Sigmoid colon (tissue), 7 donors: ENCODE measurements at places on chromosomes 12 and 14. TPM values are rescaled to one million over a fixed set of nuclear protein-coding genes. Genes with fewer than 3 reads are reported as not detected.
A peak's percentile ranks its signal among the peaks of the same experiment; 100 is the strongest.

The RNF212B gene
- not detected for total RNA-seq

GRCh38 chr12:110015132-110015531 is 15.9 kb downstream of the ANKRD13A start:
- peaks cover 36% of the 10 kb centered on the region for H3K36me3 ChIP-seq
- H3K27me3 ChIP-seq, result no peaks in the 10 kb centered on the region
- DNase-seq, result no peak
- no peak overlapping the region for H3K27ac ChIP-seq
- H3K4me3 ChIP-seq, result no peak overlapping the region
- H3K4me1 ChIP-seq, result peaks cover 9% of the 10 kb centered on the region

DNA sequence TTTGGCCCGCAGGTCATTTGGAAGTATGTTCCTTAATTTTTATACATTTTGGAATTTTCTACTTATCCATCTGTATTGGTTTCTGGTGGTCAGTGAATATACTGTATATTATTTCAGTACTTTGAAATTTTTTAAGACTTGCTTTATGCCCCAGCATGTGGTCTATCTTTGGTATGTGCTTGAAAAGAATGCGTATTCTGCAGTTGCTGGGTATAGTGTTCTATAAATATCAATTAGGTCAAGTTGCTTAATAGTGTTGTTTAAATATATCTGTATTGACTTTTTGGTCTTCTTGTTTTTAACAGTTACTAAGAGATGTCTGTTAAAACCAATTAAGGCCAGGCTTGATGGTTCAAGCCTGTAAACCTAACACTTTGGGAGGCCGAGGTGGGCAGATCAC is 21.7 kb upstream of the SIX1 start:
- DNase-seq, result no peak
- no peak overlapping the region for H3K27ac ChIP-seq
- no peaks in the 10 kb centered on the region for H3K27me3 ChIP-seq
- H3K36me3 ChIP-seq, result no peaks in the 10 kb centered on the region
- H3K4me3 ChIP-seq, result no peak overlapping the region

GRCh38 chr12:25960961-25961360 is 2.5 kb downstream of the RASSF8 start:
- DNase-seq, result no peak
- H3K4me1 ChIP-seq, result peaks cover 56% of the 10 kb centered on the region
- H3K36me3 ChIP-seq, result no peaks in the 10 kb centered on the region
- H3K27ac ChIP-seq, result peak overlapping the region; percentile 93
- peak overlapping the region; percentile 93 for H3K4me3 ChIP-seq

- no peaks in the 10 kb centered on the region for H3K4me1 ChIP-seq
- no peak for DNase-seq
- no peaks in the 10 kb centered on the region for H3K27me3 ChIP-seq
- no peak overlapping the region for H3K27ac ChIP-seq
Observed at GRCh38 chr12:1297639-1298175, 296.7 kb downstream of the FBXL14 start.

- peaks cover 22% of the 10 kb centered on the region for H3K4me1 ChIP-seq
- no peak for DNase-seq
- peak overlapping the region; percentile 60 for H3K27ac ChIP-seq
- no peaks in the 10 kb centered on the region for H3K36me3 ChIP-seq
- H3K27me3 ChIP-seq, result no peaks in the 10 kb centered on the region
Observed at GRCh38 chr12:21780786-21781185, 6.3 kb upstream of the KCNJ8 start.

The AHNAK2 gene
- 105 TPM for total RNA-seq

The TOMM20L gene
- not detected for total RNA-seq

The MSRB3 gene
- total RNA-seq, result 224 TPM

The AKAP5 gene
- total RNA-seq, result 0.33 TPM

The OR9K2 gene
- total RNA-seq, result not detected

- no peak overlapping the region for H3K4me3 ChIP-seq
- no peak for DNase-seq
- H3K4me1 ChIP-seq, result no peaks in the 10 kb centered on the region
- no peaks in the 10 kb centered on the region for H3K27me3 ChIP-seq
Observed at GRCh38 chr12:43278541-43278832, 273.5 kb downstream of the ADAMTS20 start.

- peak overlapping the region; percentile 91 for H3K27ac ChIP-seq
- H3K4me1 ChIP-seq, result peaks cover 78% of the 10 kb centered on the region
- no peak overlapping the region for H3K4me3 ChIP-seq
- DNase-seq, result peak; percentile 90
Observed at GRCh38 chr14:76953311-76953945, 75.1 kb downstream of the IRF2BPL start.

The TAS2R9 gene
- total RNA-seq, result not detected

DNA sequence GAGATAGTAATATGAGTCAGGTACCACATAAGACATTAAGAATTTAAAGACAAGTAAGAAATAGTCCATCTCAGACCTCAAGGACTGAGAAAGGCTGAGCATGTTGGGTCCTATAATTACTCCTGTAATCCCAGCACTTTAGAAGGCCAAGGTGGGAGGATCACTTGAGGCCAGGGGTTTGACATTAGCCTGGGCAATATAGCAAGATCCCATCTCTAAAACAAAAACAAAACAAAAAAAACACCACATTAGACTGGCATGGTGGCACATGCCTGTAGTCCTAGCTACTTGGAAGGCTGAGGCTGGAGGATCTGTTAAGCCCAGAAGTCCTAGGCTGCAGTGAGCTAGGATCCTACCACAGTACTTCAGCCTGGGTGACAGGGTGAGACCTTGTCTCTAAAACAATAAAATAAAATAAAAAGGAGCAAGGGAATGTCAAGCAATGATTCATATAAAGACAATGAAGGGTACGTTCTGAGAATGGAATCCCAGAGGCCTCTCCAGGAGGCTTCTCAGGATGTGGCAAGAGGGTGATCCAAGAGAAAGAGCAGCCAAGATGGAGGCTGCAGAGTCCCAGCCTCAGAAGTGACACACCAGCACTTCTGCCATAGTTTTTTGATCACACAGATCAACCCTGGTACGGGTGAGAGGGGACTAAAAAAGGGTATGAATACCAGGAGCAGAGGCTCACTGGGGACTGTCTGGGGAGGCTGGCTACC is 206.4 kb downstream of the CRADD start:
- no peaks in the 10 kb centered on the region for H3K27me3 ChIP-seq
- DNase-seq, result no peak
- no peak overlapping the region for H3K27ac ChIP-seq
- H3K4me3 ChIP-seq, result no peak overlapping the region
- H3K36me3 ChIP-seq, result no peaks in the 10 kb centered on the region
- peaks cover 9% of the 10 kb centered on the region for H3K4me1 ChIP-seq

DNA sequence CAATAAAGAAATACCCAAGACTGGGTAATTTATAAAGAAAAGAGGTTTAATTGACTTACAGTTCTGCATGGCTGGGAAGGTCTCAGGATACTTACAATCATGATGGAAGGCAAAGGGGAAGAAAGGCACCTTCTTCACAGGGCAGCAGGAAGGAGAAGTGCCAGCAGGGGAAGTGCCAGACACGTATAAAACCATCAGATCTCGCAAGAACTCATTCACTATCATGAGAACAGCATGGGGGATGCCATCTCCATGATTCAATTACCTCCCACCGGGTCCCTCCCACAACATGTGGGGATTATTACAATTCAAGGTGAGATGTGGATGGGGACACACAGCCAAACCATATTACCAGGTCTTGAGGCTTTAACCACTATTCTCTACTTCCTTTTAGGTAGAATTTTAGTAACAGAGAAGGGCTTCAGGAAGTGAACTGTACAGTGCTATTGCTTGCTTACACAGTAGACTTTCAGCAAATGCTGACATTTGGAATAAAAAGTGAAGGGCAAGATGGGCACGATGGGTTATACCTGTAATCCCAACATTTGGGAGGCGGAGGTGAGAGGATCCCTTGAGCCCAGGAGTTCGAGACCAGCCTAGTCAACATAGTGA is 40.8 kb upstream of the OR4E1 start:
- H3K4me1 ChIP-seq, result no peaks in the 10 kb centered on the region
- H3K36me3 ChIP-seq, result no peaks in the 10 kb centered on the region
- H3K27ac ChIP-seq, result no peak overlapping the region
- no peak for DNase-seq
- no peak overlapping the region for H3K4me3 ChIP-seq

GRCh38 chr12:117370588-117370987 is 9.2 kb upstream of the NOS1 start:
- no peak for DNase-seq
- H3K36me3 ChIP-seq, result no peaks in the 10 kb centered on the region
- H3K27ac ChIP-seq, result no peak overlapping the region
- no peak overlapping the region for H3K4me3 ChIP-seq
- H3K4me1 ChIP-seq, result no peaks in the 10 kb centered on the region

DNA sequence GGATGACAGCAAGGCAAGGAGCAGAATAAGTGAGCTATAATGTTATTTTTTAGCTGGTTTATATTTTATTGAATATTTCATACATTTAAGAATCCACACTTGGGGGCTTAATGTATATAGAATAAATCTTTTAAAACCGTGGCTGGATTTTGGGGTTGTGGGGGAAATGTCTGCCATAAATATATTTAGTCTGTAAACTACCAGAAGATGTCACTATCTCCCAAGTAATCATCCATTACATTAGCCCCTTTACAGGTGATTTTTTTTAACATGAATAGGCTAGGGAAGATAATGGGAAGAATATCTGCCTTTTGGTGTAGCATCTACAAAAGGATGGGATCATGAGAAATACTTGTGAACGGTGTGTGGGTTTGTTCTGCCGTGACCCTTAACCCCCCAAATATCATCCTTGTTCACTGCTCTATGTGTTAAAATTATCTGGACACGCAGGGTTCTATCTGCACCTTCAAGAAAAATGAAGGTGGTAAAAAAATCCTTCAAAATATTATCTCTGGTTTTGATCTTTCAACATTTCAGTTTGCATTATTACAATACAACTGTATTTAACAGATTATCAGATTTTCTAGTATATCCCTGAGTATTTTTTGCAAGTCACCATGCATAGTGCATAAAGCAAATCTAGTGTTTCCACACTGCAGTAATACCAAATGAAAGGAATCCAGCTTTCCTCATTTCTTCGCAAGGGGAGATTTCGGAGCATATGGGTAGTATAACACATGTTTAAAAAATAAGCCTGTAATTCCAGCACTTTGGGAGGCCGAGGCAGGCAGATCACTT is 8.0 kb upstream of the SLC17A8 start:
- no peak for DNase-seq
- no peaks in the 10 kb centered on the region for H3K4me1 ChIP-seq
- no peaks in the 10 kb centered on the region for H3K36me3 ChIP-seq

- no peaks in the 10 kb centered on the region for H3K36me3 ChIP-seq
- no peak overlapping the region for H3K27ac ChIP-seq
- no peak overlapping the region for H3K4me3 ChIP-seq
- no peaks in the 10 kb centered on the region for H3K27me3 ChIP-seq
- H3K4me1 ChIP-seq, result peaks cover 19% of the 10 kb centered on the region
- DNase-seq, result no peak
Observed at GRCh38 chr12:68469113-68469512, 137.0 kb upstream of the MDM1 start.

GRCh38 chr12:97681612-97682504 is 219.3 kb downstream of the RMST start:
- DNase-seq, result no peak
- no peaks in the 10 kb centered on the region for H3K4me1 ChIP-seq
- no peaks in the 10 kb centered on the region for H3K27me3 ChIP-seq
- no peaks in the 10 kb centered on the region for H3K36me3 ChIP-seq
- H3K4me3 ChIP-seq, result no peak overlapping the region
- no peak overlapping the region for H3K27ac ChIP-seq

The PROX2 gene
- 0.16 TPM for total RNA-seq

The CPNE6 gene
- total RNA-seq, result not detected

The PRPH gene
- 56.2 TPM for total RNA-seq

The CHURC1 gene
- total RNA-seq, result 129 TPM

The TAS2R14 gene
- total RNA-seq, result 6.9 TPM

GRCh38 chr14:64865109-64865508 is 14.6 kb downstream of the SPTB start:
- no peaks in the 10 kb centered on the region for H3K27me3 ChIP-seq
- H3K36me3 ChIP-seq, result no peaks in the 10 kb centered on the region
- H3K27ac ChIP-seq, result no peak overlapping the region
- no peak overlapping the region for H3K4me3 ChIP-seq
- no peak for DNase-seq

GRCh38 chr12:67720351-67720856 is 71.9 kb downstream of the DYRK2 start:
- no peaks in the 10 kb centered on the region for H3K27me3 ChIP-seq
- no peak overlapping the region for H3K27ac ChIP-seq
- no peaks in the 10 kb centered on the region for H3K36me3 ChIP-seq
- no peaks in the 10 kb centered on the region for H3K4me1 ChIP-seq
- H3K4me3 ChIP-seq, result no peak overlapping the region

The ZC2HC1C gene
- total RNA-seq, result 3.6 TPM

- H3K4me3 ChIP-seq, result no peak overlapping the region
- no peaks in the 10 kb centered on the region for H3K4me1 ChIP-seq
- DNase-seq, result no peak
- no peaks in the 10 kb centered on the region for H3K36me3 ChIP-seq
Observed at GRCh38 chr14:106670011-106670410, 1143.6 kb downstream of the TMEM121 start.

DNA sequence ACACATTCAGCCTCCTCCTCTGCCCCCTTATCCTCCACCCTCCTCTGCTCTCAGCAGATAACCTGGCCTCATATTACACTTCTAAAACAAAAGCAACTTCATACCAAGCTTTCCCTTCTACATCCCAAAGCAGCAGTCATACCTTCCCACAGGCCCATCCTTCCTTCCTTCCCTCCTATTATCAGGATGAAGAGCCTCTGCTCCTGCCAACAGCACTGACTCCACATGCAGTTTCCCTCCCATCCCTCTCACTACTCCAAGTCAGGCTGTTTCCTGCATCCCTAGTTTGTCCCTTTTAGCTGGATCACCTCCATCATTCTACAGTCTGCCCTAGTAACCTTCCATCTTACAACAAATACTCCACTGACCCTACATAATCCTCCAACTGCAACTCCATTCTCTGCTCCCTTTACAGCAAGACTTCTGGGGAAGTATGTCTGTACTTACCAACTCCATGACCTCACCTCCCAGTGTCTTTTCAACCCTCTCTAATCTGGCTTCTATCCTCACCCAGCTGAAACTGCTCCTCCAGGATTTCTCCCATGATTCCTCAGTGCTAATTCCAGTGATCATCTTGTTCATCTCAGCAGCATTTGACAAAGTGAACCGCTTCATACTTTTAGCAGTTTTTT is 4.9 kb upstream of the YEATS4 start:
- no peak overlapping the region for H3K27ac ChIP-seq
- no peaks in the 10 kb centered on the region for H3K27me3 ChIP-seq
- peaks cover 7% of the 10 kb centered on the region for H3K4me1 ChIP-seq
- no peaks in the 10 kb centered on the region for H3K36me3 ChIP-seq
- H3K4me3 ChIP-seq, result no peak overlapping the region
